ENCODE measurements at places on chromosomes 5 and 9.

GRCh38 chr5:102277144-102277543, 18.9 kb downstream of the SLCO4C1 start:
- no peak for DNase-seq

GRCh38 chr5:175864296-175864695, 7.1 kb upstream of the CPLX2 start:
- no peak for DNase-seq

GRCh38 chr5:171667341-171668096, 118.1 kb upstream of the SMIM23 start:
- DNase-seq = peak; percentile 85

GRCh38 chr5:152864447-152864846, 459.4 kb upstream of the NMUR2 start:
- DNase-seq = no peak

- DNase-seq = no peak
Observed at GRCh38 chr5:94440015-94440414, 178.4 kb downstream of the KIAA0825 start.

GRCh38 chr5:101969742-101970141, 326.3 kb downstream of the SLCO4C1 start:
- no peak for DNase-seq

GRCh38 chr9:100455470-100455869, 17.5 kb upstream of the TMEFF1 start:
- DNase-seq = no peak

- no peak for DNase-seq
Observed at GRCh38 chr9:135256581-135257354, 169.3 kb downstream of the OLFM1 start.

GRCh38 chr5:113140837-113141671, 164.5 kb downstream of the DCP2 start:
- DNase-seq = no peak

GRCh38 chr5:53313145-53313544, 167.3 kb upstream of the FST start:
- DNase-seq = no peak

DNA sequence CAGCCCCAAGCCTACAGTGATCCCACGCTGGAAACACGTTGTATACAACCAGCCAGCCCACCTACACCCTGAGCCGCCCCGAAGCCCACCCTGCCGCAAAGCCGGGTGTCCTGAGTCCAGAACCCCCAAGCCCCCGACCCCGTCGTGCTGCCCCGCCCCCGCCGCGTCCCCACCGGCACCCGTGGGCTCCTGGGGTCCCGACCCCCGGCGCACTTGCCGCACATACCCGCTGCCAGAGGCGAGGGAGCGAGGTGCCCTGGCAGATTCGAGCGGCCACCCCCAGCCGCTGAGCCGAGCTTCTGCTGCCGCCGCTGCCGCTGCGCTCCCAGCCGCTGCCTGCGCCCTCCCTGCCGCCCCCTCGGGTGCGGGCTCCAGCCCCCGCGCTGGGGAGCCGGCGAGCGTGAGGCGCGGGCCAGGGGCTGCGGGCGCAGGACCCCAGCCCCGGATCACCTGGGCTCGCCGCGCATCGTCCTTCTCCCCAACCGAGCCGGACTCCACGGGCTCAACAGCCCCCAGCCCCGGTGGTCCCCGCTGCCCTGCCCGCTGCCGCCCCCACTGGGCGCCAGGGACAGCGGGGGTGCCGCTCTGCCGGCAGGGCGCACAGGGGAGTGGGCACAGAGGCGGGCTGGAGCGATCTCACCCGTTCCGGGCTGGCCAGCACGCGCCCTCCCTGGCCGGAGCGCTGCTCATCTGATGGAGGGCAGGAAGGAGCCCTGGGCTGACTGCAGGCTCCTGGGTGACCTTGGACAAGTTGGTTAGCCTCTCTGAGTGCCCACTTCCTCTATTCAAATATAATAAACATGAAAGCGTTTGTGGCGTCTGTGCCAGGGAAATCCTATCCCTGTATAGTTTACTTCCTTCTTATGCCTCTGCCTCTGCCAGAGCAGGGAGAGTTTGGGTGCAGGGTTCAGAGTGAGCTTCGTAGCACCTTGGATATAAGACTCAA, at the start of gene HTR4:
Gene HTR4 (minus strand): TSS at position 692 of the 946 bp plus-strand sequence. CDS start 17,513 bp downstream, outside the sequence.
- DNase-seq = no peak

DNA sequence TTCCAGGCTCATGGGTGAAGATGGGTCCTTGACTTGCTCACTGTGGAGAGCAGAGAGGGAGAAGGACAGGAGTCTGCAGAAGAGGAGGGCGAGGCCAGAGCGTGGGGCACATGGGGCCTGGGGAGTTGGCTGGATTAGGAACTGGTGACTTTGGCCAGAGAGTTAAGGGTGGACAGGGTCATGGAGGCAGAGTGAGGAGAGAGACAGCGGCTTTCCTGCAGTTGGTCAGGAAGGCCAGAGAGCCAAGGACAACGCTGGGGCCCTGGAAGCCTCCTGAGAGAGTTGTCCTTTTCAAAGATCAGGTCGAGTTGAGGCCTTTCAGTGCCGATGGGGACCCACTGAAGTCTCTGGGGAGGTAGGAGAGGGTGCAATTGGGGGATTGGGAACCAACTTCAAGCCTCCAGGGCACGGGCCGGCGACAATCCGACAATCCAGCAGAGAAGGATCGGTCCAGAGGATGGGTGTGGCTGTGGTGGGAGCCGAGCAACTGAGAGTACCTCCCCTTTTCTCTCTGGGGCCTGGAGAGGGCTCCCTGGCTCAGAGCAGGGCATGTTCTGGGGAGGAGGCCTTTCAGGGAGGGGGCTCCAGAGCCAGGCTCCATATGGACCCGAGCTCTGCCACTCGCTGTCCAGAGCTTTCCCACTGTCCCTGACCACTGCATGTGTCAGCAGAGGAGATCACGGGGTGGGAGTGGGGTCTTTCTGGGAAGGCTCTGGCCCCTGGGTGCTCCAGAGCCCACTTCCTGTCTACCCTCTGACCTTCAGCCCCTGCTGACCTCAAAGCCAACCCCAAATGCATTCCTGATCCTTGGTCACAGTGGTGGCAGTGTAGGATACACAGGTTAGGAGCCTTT, 7.5 kb upstream of the PHYHD1 start:
- DNase-seq = no peak

DNA sequence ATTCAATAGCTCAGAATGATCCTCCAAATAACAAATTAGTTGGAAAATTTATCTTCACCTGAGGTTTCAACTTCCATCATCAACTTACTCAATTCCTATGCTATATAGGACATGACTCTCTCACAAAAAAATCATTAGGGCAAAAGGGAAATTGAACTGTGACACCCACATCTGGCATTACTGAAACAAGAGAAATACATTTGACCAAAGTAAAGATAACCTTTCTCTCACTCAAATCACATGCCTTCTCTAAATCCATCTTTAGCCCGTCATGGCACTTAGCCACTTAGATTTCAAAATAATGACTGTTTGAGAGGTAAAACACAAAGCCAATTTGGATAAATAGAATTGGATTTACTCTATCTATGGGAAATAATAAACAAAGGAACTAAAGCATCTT, 126.4 kb downstream of the ADAMTS6 start:
- no peak for DNase-seq

- DNase-seq = no peak
Observed at GRCh38 chr9:79221084-79221483, 350.7 kb upstream of the TLE4 start.

- DNase-seq = no peak
Observed at GRCh38 chr9:80881940-80882339, 807.4 kb downstream of the TLE1 start.

DNA sequence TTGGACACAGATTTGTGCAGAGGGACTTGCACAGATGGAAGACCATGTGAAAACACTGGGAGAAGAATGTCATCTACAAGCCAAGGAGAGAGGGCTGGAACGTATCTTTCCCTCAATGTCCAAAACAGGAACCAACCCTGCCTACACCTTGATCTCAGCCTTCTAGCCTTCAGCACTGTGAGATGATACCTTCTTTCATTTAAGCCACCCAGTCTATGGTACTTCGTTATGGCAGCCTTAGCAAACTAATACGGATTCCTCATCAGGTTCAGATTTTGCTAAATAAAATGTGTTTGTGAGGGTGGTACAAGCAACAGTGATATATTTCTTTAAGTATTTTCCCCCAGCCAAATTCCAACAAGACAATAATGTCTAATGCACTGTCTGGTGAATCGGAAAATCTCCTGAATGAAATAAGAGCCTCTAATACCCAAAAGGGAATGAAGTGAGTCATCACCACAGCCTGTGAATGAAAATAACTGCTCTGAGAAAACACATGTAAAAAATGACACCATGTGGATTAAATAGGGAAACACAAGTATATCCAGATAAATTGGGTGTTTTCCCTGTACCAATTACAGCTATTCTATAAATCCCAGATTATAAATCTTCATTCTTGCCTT, 182.8 kb upstream of the TARS1 start:
- DNase-seq = no peak

- DNase-seq = peak; percentile 90
Observed at GRCh38 chr9:127698985-127699670, 7.7 kb upstream of the CFAP157 start.

DNA sequence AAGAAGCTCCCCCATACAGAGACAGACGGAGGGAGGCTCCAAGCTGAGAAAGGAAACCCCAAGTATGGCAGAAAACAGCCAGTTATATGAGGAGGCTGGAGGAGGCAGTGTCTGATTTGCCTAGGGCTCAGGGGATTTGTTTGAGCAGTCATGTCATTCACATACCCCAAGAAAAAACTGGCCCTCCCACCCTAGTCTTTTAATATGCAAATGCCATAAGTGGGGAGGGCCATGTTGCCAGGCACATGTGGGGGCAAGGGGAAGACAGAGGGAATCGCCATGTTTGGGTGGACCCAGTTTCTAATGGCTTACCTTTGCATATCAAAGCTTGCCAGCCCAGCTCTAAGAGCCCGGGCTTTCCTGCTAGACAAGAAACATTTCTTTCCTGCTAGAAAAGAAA, 1163.8 kb downstream of the TAF11L14 start:
- no peak for DNase-seq

GRCh38 chr9:76399856-76400255, 5.6 kb upstream of the RFK start:
- DNase-seq = no peak

DNA sequence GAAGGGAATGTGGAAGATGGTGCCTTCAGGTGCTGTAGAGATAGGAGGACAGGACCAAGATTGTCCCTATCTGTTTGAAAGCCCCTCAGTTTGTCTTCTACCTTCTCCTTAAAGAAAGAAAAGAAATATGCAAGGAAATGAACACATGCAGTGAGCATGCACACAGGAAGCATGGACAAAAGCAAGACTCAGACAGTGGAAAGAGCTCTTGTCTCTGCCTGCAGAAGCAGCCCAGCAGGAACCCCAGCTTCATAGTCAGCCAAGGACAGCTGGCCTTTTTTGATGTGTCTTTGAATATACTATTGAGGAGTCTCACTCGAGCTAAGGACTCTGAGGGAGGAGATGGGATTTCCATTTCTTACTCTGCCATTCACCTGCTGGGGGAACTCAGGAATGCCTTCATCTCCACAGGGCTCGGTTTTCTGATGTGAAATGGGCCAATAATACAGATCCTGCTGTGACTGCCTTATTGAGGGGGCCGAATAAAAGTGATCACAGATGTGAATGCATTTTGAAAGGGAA, 132.5 kb upstream of the ADRA1B start:
- no peak for DNase-seq

GRCh38 chr9:14532456-14533115, 160.6 kb downstream of the ZDHHC21 start:
- no peak for DNase-seq

GRCh38 chr5:31476738-31477141, 55.2 kb downstream of the DROSHA start:
- DNase-seq = no peak

GRCh38 chr9:91126761-91127445, 234.8 kb downstream of the AUH start:
- no peak for DNase-seq

GRCh38 chr9:127149463-127150390, 27.3 kb upstream of the ANGPTL2 start:
- DNase-seq = no peak

DNA sequence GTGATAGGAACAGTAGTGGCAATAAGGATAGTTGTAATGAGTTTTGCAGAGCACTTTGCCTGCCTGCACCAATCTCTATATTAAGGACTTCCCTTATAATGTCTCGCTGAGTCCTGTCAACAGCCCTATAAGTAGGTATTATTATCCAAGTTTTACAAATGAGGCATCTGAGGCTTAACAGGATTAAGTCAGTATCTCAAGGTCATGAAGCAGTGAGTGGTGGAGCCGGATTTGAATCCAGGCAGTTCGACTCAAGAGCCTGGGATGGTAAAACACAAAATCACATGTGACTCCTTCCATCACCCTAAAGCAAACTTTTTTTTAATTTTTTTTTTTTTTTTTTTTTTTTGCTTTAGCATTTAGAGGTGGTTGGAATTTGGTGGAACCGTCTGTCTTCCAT, 59.0 kb upstream of the RARS1 start:
- no peak for DNase-seq

- DNase-seq = no peak
Observed at GRCh38 chr9:79766091-79766490, 194.3 kb downstream of the TLE4 start.

DNA sequence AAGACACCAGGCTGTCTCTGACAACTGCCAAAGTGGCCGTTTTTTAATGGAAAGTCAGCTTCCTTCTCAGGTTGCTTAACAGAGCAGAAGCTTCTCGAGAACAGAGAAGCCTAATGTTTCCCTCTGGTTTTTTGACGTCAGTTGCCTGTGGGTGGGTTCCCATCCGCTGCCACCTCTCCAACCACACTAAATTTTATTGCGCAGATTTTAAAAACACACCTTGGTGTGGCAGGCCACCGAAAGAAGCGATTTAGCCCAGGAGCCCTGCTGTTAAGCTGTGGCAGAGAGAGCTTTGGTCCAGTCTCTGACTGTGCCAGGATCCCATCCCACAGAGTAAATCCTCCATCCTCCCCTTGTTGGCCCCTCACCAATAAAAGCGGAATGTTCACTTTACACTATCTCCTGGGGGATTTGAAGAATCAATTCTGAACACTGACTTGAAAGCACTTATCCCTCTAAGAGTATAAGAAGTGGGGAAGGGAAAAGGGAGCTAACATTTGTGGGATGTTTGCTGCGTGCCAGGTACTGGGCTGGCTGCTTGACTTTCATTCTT, 181.6 kb downstream of the AOPEP start:
- no peak for DNase-seq

DNA sequence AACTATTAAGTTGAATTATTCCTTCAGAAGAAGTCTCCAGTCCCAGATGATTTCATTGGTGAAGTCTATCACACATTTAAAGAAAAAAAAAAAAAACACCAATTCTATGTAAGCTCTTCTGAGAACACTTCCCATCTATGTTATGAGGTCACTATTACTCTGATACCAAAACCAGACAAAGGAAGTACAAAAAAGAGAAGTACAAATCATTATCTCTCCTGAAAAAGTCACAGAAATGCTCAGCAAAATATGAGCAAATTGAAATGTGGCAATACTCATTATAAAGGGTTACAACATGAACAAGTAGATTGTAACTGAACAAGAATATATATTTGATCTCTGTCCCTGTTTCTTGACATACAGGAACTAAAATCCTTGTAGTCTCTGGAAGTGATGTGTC, 280.4 kb downstream of the TLE1 start:
- no peak for DNase-seq

DNA sequence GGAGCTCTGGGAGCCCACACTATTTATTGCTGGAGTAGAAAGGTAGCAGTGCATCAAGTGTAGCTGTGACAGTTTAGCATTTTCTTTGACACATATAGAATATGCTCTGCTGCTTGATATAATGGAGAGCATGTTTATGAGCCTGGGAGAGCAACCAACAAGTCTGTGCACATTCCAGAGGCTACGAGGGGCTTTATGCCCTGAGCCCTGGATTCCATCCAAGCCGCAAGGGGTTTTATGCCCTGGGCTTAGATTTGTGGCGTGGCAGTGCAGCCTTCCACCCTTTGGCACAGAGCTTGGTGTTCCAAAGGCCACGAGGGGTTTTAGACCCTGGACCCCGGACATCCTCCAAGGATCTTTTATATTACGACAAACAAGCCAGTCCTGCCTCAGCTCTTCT, 14.6 kb downstream of the CDH6 start:
- DNase-seq = no peak

Measured in mesothelial cell of epicardium (in vitro differentiated cells).